ELR (cell line): ENCODE measurements at places on chromosomes 11 and 22.
A peak's percentile ranks its signal among the peaks of the same experiment; 100 is the strongest.

DNA sequence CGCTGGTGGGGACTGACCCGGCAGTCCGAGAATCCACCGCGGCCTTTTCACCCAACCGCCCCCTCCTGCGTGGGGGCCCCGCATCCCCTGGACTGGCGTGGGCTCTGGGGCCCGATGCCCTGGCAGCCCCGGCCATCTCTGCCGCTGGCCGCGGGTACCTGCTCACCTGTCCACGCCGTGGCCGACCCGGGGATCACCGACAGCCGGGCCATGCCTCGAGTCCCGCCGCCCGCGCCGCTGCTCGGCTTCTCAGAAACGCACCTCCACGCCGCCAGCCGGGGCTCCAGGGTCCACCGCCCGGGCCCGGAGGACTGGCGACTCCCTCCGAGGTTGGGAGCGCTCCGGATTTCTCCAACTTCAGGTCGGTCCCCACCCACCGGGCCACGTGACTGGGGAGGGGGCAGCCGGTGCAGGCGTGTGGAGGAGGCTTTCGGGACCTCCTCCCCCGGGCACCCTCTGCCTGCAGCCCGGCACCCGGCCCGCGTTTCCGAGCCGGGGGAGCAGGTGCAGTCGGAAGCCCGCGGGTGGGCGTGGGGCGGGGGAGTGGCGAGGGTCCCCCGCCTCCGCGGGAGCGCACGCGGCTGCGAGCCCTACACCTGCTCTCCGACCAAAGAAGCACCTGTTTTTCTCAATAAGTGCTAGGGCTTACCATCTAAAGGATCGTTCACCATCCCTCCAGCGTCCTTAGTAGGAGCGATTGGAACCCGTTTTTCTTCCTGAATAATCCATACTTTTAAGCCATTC is 554 bp upstream of the NRIP3 start:
- DNase-seq = no peak

DNA sequence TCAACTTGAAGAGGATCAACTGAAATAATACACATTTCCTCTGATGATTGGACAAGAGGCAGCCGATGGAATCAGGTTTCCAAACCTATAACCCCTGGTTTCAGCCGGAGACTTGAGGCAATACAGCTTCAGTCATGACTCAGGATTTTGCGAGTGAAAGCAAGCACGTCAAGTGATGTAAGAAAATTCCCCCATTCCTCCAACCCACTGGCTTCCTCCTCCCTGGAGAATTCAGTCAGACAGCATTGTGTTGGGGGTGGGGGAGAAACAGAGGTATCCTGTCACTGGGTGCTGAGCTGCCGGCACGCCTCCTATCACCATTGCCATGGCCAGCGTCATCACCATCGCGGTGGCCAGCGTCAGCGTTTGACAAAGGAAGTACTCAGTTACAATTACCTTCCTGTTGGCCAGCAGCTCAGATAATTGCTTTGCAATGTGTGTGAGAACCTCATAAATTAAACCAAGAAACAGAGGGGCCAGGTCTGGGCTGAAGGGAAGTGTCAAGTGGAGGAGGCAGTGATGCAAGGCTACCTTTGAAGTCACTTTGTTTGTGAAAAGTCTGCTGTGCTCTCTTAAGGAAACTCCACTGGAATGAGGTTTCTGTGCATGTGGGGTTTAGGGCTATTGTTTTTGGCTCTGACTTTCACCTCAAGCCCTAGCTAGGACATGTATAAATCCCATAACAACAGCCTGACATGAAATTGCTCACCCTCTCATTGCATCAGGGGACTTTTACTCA is 50.2 kb downstream of the LIF start:
- peak; percentile 100 for DNase-seq

DNA sequence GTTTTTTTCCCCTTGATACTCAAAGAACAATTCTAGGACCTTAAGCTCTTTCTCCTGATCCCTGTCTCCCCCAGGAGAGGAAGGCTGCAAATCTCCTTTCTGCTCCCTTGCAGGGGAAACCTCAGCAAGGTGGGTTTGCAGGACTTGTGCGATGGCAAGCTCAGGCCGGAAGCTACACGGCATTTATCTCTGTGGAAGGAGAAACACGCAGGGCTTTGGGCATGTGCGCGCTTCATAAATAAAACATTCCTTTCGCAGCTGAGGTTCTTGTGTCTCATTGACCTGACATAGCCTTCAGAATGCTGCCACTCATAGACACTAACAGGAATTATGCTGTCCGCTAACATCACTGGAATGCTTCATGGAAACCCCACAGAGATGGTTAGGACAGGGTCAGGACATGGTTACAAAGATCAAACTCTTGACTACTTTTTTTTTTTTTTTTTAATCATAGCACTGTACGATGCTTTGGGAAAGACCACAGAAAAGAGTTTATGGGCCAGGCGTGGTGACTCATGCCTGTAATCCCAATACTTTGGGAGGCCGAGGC is 42.6 kb downstream of the SLN start:
- DNase-seq = no peak

DNA sequence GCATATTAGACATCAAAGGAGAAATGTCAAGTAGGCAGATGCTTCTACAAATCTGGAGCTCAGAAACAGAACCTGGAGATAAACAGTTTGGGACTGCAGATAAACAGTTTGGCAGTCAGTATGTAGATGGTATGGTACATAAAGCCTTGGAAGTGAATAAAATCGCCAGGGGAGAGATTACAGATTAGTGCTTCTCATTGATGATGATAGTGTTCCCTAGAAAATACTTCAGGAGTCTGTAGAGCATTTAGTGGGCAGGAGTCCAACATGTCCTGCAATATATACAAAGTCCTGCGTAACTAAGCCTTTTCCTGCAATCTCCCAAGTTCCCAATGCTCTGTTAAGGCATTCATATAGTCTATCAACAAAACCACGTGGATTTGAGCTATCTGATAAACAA is 35.2 kb downstream of the NARS2 start:
- no peak for DNase-seq

- DNase-seq = no peak
Observed at GRCh38 chr11:29320196-29320595, 696.6 kb downstream of the KCNA4 start.

GRCh38 chr11:27058456-27058855 is 17.8 kb downstream of the BBOX1 start:
- DNase-seq = peak; percentile 20

- DNase-seq = no peak
Observed at GRCh38 chr22:32042924-32043323, at the start of gene SLC5A1. Gene SLC5A1, plus strand, starts transcription at chr22:32043261. Its CDS starts 21 bp downstream, at chr22:32043282.

DNA sequence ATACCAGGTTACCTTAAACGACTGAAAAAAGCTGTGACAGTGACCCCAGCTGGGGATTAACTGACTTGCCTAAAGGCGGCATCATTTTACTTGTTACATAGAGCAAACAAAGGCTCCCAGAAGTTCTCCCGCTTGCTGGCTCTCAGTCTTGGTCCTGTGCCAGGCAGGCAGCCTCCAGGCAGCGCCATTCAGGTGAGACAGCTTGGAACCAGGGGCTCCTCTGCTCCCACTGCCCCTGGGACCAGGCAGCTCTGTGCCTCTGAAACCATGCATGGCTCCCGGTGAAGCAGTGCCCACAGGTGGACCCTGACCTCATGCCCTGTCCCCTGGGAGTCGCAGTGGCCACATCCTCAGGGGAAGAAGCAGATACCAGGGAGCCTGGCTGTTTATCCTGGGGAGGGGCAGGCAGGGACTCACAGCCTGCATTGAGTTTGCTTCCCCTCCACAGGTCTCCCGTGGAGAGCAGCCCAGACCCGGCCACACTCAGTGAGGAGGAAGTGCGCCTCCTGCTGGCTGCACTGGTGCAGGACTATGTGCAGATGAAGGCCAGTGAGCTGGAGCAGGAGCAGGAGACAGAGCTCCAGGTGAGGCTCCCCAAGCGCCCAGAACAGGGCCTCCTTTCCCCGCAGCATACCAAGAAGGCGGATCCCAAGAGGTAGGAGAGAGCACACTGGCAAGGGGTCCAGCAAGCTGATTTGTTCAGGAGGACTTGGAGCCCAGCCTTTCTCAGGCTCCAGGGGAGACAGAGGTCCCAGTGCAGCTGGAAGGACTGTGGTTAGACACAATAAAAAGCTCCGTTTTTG is 15.6 kb upstream of the CYP2R1 start:
- DNase-seq = peak; percentile 37

DNA sequence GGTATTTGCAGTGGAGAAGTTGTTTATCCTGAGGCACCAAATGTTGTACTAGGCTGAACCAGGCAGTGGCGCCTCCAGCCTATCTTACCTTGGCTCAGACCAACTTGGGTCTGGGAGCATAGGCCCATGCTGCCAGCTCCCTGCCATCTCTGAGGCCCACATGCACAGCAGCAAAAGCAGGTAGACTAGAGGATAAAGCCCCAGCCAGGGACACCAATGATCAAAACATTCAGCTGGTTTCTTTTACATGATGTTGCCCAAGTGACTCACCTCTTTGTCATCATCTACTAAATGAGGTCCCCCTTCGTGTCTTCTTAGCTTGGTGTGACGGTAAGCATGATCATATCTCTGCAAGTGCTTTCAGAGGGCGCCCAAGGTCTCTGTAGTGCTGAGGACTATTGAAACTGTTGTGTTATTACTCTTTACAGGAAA is 112.1 kb upstream of the DRD2 start:
- peak; percentile 76 for DNase-seq

GRCh38 chr11:37370817-37371216 is 772.8 kb upstream of the RAG2 start:
- no peak for DNase-seq

- DNase-seq = no peak
Observed at GRCh38 chr22:44274918-44275630, 37.7 kb downstream of the SHISAL1 start.

DNA sequence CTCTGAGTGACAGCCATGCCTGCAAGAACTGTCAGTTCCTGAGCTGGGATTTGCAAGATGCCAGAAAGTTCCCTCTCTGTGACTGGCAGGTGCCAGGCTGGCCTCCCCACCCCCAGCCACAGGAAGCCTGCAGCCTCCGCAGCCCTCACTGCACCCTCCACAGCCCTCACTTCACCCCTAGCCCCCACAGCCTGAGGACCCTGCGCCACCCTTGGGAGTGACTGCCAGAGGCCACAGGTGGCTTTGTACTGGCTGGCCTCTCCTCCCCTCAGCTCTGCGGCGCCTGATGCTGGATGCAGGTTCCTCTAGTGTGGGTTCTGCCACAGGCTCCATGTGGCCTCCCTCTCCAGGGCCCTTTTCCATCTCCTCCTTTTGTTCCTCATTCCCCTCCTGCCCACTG is 28.7 kb downstream of the MPPED1 start:
- no peak for DNase-seq

DNA sequence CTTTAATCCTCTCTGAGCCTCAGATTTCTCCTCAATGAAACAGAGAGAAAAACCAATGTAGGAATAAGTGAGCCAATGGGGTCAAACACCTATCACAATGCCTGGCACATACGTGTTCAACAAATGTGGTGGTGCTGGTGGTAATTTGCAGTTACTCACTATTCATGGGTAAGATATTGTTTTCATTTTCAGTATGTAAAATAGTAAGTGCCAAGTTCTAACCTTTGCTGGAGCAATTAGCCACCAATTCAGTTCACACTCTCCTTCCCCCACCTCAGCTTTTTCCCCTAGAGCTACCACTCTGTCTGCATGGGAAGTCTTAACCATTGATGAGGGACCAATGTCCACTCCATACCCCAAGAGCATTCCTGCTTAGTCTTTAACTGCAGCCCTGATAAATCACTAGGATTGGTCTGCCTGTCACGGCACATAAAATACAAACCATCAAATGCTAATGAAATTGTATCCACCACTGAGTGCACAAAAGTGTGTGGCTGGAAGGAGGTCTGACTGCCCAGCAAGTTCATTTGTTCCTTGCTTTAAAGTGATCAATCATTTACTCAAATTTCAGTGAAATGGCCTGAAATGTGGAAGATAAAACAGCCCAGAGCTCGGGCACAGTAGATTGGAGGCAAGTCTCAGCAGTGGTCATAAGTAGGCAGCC is 187.4 kb upstream of the API5 start:
- no peak for DNase-seq
